ENCODE measurements at places on chromosomes 7 and 10.

DNA sequence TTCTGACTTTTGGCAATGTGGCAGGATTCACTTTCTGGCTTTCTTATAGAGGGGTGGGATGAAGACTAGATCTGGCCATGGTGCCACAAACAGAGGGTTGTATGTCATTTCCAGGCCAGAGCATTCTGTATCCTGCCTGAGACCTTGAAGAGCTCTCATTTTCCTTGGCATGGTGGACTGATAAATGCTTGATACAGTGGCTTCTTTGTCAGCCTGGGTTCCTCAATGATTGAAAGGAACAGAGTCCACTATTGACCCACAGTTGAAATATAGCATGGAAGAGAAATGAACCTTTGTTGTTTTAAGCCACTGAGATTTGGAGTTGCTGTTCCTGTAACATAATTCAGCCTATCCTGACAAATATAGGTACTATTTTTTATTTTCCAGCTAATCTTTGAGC lies 462.7 kb downstream of the SUGCT start:
- no peak for DNase-seq
- H3K27ac ChIP-seq: no peak overlapping the region

DNA sequence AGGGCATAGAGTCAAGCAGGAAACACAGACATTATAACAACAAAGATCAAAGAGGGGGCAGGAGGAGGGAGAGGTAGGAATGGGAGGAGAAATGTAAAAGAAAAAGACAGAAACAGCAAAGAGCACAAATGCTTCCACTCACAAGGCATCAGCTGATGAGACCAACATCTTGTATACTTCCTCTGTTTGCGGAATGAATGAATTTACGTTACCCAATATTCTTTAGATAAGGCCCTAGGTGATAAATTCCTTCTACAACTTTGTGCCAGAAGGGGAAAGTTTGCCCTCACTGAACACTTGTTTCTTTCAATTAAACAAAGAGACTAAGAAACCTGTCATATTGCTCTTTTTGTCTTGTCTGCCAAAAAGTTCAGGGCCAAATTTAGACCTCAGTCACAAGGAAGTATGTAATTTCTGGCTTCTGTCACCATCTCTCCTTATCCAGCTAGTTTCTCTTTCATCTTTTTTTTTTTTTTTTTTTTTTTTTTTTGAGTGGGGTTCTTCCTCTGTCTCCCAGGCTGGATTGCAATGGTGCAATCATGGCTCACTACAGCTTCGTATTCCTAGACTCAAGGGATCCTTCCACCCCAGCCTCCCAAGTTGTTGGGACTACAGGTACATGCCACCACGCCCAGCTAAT lies 116.4 kb upstream of the NANOS1 start:
- DNase-seq: no peak
- H3K4me3 ChIP-seq: no peak overlapping the region
- no peaks in the 10 kb centered on the region for H3K4me1 ChIP-seq

DNA sequence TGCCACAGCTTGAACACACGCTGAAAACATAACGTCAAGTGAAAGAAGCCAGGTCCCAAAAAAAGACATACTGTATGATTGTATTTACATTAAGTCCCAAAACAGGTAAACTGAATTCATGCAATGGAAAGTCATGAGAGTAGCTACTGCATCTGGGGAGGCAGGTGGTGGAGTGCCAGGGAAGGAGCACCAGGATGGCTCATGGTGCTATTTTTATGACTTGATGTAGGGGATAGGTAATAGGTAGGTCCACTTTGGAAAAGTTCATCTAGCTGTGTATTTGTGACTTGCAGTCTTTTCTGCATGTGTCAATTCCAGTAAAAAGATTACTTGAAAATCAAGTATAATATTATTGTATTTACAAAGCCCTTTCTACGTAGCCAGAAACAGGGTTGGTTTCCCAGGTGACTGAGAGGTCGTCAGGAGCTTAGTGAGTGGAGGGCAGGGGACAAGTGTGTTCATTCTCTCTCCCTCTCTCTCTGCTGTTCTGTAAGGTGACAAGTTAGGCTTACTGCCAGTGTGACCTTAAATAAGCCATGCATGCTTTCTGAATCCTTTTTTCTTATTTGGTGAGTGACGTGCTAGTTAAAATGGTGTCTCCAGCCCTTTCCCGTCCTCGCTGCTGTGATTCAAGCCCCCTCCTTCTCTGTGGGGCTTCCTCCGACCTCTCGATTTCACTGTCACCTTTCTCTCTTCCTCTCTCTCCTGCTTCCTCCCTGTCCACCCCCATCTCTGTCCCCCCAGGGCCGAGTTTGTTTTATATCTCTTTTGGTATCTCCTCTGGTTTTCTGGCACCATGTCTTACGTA lies 9.4 kb upstream of the PRKCQ start:
- no peak overlapping the region for H3K4me3 ChIP-seq
- peaks cover 84% of the 10 kb centered on the region for H3K4me1 ChIP-seq
- no peak for DNase-seq
- peak overlapping the region; percentile 28 for H3K27ac ChIP-seq
- no peaks in the 10 kb centered on the region for H3K27me3 ChIP-seq

DNA sequence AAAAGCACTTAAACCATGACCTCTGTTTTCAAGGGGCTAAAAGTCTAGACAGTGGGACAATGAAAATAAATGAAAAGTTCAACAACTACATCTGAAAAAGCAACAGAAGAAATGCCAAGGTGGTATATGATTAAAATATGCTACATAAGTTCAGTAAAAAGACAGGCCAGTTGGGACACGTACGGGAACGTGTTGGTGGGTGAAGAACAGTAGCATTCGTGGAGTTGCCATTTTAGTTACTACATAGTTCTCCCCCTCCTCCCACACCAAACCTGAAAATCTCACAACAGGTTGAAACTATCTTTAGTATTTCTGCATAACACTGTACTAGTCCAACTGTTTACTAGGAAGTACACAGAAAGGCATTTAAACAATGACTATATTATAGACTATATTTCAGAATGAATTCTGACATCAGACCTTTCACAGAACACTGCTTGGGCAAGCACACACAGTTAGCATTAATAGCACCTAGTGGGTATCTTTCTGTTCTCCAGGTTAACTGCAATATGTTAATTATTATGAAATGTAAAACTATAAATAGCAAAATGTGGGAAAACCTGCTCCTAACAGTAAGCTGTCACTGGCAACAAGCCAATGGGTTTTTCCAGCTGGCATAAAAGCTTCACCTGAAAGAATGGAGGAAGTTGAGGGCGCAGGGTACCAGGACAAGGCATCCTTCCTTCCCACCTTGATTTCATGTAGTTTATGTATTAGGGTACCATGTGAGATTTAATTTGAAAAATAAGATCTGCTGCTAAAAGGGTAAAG lies 135.0 kb downstream of the STRA8 start:
- H3K36me3 ChIP-seq: peaks cover 3% of the 10 kb centered on the region
- H3K4me3 ChIP-seq: no peak overlapping the region
- no peak for DNase-seq
- no peaks in the 10 kb centered on the region for H3K27me3 ChIP-seq
- no peak overlapping the region for H3K27ac ChIP-seq

- H3K4me1 ChIP-seq: peaks cover 6% of the 10 kb centered on the region
- H3K27me3 ChIP-seq: no peaks in the 10 kb centered on the region
- no peak overlapping the region for H3K27ac ChIP-seq
- H3K36me3 ChIP-seq: peaks cover 6% of the 10 kb centered on the region
- no peak for DNase-seq
Measured at GRCh38 chr10:119803264-119803663, 69.4 kb downstream of the MCMBP start.

DNA sequence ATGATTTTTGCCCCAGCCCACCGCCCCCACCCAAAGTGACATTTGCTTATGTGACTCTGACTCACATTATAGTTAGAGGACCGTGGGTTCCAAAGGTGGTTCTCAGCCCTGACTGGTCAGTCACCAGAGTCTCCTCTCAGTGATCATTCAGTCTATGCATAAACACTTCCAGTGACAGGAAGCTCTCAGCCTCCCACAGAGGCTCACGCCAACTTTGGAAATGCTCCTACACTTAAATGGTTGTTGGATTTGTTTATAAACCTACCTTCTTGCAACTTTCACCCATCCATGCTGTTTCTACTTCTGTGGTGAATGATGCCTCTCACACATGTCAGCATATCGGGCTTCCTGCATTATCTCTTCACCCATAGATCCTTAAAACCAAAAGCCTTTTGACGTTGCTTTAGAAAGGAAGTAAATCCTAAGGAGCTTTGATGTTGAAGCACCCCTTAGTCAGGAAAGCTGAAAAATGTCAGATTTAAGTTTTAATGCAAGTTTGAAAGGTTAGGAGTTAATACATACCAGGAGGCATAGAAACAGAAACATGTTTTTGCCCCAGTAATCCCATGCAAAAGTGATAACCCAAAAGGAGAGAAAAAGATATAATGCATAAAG lies 46.5 kb upstream of the FGL2 start:
- no peak for DNase-seq
- no peak overlapping the region for H3K4me3 ChIP-seq
- no peak overlapping the region for H3K27ac ChIP-seq
- peaks cover 5% of the 10 kb centered on the region for H3K4me1 ChIP-seq
- peaks cover 15% of the 10 kb centered on the region for H3K27me3 ChIP-seq
- peaks cover 3% of the 10 kb centered on the region for H3K36me3 ChIP-seq

GRCh38 chr7:126689037-126689436 lies 563.7 kb downstream of the GRM8 start:
- no peak overlapping the region for H3K4me3 ChIP-seq
- no peak for DNase-seq
- H3K4me1 ChIP-seq: no peaks in the 10 kb centered on the region
- H3K27ac ChIP-seq: no peak overlapping the region
- H3K36me3 ChIP-seq: no peaks in the 10 kb centered on the region

DNA sequence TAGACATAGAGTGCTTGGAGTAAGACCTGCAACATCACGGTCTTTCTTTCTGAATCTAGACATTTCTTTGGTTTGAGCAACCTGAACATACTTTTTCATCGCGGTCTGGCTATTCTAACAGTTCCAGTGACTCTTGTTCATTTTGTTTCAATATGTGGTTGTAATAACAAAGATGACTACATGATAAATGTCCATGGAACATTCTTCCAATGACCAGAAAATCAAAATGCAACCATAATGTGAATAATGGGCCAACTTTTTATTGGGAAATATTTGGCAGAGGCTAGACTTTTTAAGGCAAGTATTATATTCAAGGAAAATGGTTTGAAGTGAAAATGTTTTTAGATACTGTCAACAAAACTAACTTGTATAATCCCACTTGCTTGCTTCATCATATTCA lies 282.5 kb downstream of the INHBA start:
- H3K36me3 ChIP-seq: no peaks in the 10 kb centered on the region
- no peak overlapping the region for H3K27ac ChIP-seq
- no peak overlapping the region for H3K4me3 ChIP-seq
- H3K4me1 ChIP-seq: no peaks in the 10 kb centered on the region
- DNase-seq: no peak

- peaks cover 25% of the 10 kb centered on the region for H3K27me3 ChIP-seq
- no peak for DNase-seq
- H3K36me3 ChIP-seq: no peaks in the 10 kb centered on the region
- no peaks in the 10 kb centered on the region for H3K4me1 ChIP-seq
- no peak overlapping the region for H3K27ac ChIP-seq
Measured at GRCh38 chr7:12103948-12104347, 107.1 kb upstream of the TMEM106B start.

- H3K27me3 ChIP-seq: no peaks in the 10 kb centered on the region
- peaks cover 13% of the 10 kb centered on the region for H3K4me1 ChIP-seq
Measured at GRCh38 chr10:11993834-11994468, 48.7 kb downstream of the UPF2 start.
